Islet precursor cell (in vitro differentiated cells): ENCODE measurements at places on chromosomes 2 and 18.

GRCh38 chr2:102061962-102062795 lies 70.4 kb downstream of the IL1R2 start:
- no peak for DNase-seq

- peak; percentile 78 for DNase-seq
Measured at GRCh38 chr2:68225119-68225632, 27.2 kb downstream of the PPP3R1 start.

- peak; percentile 44 for DNase-seq
Measured at GRCh38 chr2:23002234-23002633, 382.7 kb upstream of the KLHL29 start.

GRCh38 chr2:168773719-168774521 lies 28.5 kb upstream of the NOSTRIN start:
- DNase-seq, result peak; percentile 66

- no peak for DNase-seq
Measured at GRCh38 chr2:105125920-105126319, 88.1 kb downstream of the MRPS9 start.

DNA sequence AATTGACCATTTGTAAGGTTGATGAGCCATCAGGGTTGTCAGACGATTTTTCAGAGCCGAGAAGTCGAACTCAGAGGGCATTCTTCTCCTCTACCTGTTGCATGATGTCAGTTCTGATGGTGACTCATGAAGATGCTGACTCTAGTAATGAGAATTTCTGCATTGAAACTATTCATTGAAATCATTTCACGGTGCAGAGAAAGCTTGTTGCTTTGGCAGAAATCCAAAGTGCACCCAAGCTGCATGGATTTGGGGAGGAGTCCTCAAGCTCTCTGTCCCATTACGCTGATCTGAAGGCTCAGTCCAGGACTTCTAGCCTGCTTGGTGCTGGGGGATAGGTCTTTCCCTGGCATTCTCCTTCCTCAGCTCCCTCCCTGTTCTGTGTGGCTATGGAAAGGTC lies 125.7 kb upstream of the PXDN start:
- peak; percentile 37 for DNase-seq

DNA sequence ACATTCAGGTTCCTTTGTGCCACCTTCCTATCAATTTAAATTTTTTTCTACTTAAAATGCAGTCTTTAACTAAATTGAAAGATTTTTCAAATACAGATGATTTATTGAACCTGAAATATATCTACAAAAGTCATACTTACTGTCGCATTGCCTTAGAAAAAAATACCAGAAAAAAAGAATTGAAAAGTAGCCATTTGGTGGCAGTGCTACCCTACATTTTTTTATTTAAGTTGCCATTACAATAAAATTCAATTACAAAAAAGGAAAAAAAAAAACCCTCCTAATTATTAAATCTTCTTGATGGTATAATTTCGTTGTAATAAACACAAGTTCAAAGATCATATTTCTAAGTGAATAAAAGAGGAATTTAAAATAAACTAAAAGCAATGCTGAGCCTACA lies 43.4 kb downstream of the DSC3 start:
- DNase-seq, result no peak

DNA sequence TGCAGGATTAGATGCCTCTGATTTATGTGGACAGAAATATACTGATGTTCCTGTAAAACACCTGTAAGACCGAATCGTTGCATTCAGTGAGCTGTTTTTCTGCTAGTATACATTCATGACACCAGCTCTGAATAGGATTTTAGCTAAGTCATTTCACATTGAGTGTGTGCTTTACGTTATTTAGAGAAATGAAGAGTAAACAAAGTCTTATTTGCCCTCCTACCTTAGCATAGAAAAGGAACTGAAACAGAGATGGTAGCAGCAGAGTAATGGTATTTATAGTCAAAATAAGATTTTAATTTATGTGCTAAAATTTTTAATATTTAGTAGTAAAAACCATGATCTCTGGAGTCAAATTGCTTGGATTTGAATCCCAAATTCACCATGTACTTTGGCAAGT lies 168.0 kb downstream of the CERS6 start:
- no peak for DNase-seq

GRCh38 chr2:19038071-19039015 lies 320.1 kb downstream of the OSR1 start:
- DNase-seq, result no peak

GRCh38 chr2:112794131-112794733 lies 9.9 kb upstream of the IL1A start:
- DNase-seq, result no peak

DNA sequence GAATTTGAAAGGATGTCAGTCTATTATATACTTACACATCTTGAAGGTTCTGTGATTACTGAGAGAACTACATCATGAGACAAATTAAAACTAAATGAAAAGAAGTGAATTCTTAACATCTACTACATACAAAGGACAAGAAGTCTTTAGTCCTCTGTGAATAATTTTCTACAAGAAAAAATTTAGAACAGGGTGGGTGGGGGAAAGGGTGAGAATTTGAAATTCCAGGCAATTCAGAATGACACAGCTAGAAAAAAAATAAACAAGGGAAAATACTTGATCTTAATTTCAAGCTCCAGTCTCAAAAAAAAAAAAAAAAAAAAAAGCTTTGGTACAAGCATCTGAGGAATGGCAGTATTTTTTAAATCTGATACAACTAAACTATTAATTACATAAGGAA lies 15.5 kb downstream of the CUL3 start:
- no peak for DNase-seq

- DNase-seq, result no peak
Measured at GRCh38 chr2:172279813-172280212, 147.6 kb upstream of the ITGA6 start.

GRCh38 chr2:183242937-183243336 lies 118.7 kb downstream of the NUP35 start:
- no peak for DNase-seq

DNA sequence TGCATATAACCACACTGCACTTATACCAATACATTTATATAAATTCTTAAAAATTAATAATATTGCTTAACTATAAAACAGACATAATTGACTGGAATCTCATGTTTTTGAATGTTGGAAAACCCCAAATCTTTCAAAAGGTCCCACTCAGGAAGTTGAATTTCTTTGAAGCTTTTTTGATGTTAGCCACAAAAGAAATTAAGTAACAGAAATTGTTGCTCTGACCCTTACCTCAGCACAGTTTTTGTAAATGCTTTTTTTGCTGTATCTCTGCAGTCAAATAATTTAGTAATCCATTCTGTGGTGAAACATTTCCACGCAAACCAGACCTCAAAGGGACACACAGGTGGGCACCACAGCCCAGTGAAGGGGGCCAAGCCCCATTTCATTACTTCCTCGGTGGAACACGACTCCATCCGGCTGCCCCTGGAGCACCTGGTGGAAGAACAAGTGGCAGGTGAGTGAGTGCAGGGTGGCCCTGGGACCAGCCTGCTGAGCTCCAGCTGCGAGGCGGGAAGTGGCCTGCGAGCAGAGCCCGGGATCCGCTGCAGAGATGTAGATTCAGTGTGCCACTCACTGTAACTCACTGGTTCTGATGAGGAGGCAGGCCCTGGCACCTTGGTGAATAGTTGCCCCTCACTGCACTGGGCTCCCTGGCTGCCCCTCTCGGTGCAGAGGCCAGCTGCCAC lies 8.4 kb downstream of the SCLY start:
- peak; percentile 35 for DNase-seq

DNA sequence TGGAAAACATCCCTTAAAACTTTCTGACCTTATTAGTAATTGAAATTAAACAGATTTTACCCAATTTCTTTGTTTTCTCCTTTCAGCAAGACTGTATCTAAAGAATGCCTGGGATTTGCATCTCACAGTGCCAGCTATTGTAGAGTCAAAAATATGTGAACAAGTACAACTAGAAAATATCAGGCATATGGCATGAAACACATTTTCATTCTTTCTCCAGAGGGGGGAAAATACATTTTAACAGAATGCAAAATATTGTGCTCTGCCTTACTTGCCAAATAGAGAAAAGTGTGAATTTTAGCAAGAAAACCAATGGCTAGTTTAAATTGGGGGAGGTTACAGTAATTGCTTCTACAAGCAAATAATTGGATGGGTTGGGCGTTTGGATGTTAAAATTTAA lies 366.6 kb upstream of the FIGN start:
- DNase-seq, result no peak

DNA sequence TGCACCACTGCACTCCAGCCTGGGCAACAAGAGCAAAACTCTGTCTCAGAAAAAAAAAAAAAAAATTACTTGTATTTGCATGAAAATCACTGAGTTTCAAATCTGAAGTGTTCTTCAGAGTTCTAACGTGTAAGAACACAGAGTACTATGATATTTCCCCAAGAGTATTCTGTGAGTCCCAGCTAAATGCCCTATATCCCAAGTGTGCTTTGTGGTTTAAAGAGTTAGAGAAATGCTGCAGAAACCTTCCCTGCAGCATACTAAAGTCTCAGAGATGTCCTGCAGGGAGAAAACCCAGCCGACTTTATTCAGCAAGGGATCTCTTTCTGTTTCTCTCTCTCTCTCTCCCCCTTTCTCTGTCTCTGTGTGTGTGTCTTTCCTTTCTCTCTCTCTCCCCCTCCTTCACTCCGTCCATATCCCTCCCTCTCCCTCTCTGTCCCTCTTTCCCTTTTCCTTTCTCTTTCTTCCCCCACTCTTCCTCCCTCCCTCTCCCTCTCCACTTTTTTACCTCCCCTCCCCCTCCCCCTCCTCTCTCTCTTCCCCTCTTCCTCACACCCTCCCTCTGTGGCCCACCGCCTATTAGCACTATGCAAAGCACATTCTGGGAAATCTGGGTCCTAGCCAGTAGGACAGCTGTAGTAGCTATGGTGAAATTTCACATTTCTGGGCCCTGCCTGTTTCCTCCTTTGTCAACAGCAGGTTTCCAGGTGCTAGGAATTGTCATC lies 54.2 kb downstream of the ACTR2 start:
- no peak for DNase-seq

- DNase-seq, result no peak
Measured at GRCh38 chr2:67572721-67573435, 175.7 kb downstream of the ETAA1 start.

GRCh38 chr2:1621041-1621440 lies 123.3 kb downstream of the PXDN start:
- no peak for DNase-seq

DNA sequence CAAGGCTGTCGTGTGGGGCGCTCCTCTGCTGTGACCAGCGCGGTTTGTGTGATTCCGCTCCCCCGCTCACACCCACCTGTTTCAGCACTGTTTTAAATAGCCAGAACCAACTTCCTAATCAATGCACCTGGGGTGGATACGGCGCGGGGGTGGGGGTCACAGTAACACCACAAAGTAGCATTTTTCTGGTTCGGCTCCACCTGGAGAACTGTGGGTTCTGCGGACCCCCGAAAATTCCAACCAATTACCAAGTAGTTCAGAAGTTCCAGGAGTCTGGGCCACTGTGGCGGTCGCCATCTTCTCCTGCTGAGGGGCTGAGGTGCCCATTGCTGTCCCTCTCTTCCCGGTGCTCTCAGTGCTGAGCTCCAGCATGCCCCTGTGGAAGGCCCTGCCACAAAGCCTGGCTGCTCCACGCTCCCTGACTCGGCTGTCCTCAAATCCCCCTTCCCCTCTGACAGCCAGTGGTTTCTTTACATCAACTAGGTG lies 79.4 kb downstream of the GFPT1 start:
- DNase-seq, result no peak

GRCh38 chr2:28751956-28752630 lies 463 bp downstream of the PPP1CB start:
- DNase-seq, result peak; percentile 58

- no peak for DNase-seq
Measured at GRCh38 chr2:200220251-200220650, 86.2 kb upstream of the SPATS2L start.

- peak; percentile 97 for DNase-seq
Measured at GRCh38 chr2:218860950-218861381, 1.4 kb downstream of the WNT6 start.

GRCh38 chr2:189049709-189050164 lies 75.6 kb downstream of the COL3A1 start:
- no peak for DNase-seq

DNA sequence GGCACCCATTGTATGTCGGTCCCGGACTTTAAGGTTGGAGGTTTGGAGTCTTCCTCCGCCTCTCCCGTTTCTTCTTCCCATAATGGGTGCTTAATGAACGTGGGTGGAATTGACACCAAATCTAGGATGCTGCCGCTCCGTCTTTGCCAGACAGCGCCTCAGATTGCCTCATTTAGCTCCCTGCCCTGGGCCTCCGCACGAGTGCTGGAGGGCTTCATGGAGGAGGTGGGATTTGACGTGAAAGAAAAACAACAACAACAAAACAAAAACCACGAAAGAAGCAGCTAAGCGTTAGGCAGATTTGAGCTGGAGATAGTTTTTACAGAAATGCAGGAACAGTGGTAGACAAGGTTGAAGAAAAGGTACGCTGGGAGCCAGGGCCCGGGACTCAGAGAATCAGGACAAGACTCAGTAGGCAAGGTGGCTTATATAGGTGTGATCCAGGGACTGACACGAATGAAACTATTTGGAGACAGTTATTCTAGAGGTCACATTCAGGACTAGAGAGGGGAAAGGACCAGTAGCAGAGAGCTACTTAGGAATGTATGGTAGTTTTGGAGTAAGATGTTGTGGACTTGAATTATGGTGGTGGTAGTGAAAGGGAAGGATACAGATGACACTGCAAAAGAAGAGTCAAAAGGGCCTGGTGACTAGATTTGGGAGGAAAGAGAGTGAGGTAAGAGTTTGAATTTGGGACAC lies 605 bp downstream of the ZNF2 start:
- no peak for DNase-seq

DNA sequence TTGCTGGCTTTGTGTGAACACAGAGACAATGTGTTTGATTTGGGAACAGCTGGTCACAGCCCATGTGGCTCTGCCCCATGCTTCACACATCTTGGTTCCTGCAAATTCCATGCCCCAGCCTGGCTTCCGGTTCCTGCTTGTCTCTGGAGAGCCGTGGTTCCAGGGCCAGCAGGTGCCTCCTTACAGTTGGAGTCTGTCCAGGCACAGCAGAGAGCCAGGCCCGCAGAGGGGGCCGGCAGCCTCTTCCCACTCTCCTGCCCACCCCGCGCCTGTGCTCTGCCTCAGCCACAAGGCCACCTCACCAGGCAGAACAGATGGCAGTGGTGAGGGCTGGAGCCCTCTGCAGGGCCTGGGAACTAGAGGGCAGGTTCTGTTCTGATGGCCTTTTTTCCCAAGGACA lies 81.5 kb downstream of the LDLRAD4 start:
- no peak for DNase-seq

DNA sequence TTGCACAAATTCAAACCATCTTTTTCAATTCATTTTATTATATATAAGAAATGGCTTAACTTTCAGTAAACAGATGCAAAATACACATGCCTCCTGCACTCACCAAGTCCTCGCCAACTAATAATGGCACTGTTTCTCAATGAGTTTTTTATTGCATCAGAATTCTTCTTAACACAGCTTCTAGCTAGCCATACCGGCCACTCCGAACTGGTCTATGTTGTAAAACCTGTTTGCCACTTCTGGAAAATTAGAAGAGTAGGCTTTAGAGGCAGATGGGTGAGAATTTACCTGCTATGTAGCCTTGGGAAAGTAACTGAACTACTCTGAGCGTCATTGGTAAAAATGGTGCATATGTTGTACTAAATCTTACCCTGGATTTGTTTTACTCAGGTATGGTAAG lies 100.6 kb upstream of the LHCGR start:
- no peak for DNase-seq
